Fibroblast of skin of right biceps (primary cell): ENCODE measurements at places on chromosomes 6 and 20.

DNA sequence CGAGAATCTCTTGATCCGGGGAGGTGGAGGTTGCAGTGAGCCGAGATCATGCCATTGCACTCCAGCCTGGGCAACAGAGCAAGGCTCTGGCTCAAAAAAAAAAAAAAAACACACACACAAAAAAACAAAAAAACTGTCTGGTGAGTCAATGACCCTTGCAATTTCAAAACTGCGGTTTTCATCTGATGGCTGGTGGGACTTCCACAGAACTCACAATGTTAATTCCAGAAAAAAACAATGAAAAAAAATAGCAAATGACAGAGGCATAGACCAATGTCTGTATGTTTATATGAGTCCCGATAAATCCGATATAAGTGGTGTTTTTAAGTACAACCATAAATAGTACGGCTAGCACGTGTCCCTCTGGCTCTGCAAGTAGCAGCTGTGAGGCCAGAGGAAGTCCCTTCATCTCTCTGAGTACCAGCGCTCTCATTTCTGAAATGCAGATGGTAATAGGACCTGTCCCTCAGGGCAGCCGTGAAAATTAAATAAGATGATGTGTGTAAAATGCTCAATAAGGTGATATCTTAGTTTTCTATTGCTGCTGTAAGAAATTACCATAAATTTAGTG lies 21.9 kb upstream of the PTPN1 start:
- no peak for DNase-seq

GRCh38 chr20:25116739-25117458 lies 35.0 kb upstream of the VSX1 start:
- no peak for DNase-seq

DNA sequence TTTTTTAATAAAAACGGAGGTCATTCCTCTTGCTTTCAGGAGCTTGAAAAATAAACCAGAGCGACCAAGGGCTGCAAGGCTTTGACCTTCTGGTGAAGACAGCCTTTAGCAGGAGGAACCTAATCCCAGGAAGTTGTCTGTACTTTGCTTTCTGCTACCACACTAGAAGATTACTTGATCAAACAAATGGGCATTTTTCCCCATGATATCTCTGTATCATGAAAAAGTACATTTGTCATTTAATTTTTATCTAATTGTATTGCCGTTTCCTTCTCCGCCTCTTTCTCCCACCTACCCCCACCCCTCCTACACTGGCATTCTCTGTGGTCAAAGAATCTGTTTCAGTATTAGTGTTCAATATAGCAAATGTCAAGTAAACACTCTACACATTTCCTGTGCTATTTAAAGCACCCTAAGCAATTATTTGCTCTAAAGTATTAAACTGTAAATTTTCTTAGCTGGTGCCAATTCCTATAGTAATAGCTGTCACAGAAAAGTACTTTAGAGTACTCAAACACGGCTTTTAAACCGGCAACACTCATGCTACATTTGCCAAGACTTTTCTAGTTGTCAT lies 29.7 kb downstream of the ATXN1 start:
- DNase-seq = no peak

GRCh38 chr6:36677059-36677749 lies 1.3 kb upstream of the CDKN1A start:
- no peak for DNase-seq
